Left lobe of liver (tissue), 2 donors: ENCODE measurements at places on chromosomes 5 and 9. TPM values are rescaled to one million over a fixed set of nuclear protein-coding genes. Genes with fewer than 3 reads are reported as not detected.

- peak; percentile 60 for DNase-seq
Observed at GRCh38 chr9:84139296-84140070, 158.9 kb downstream of the RMI1 start.

- no peak for DNase-seq
Observed at GRCh38 chr5:66193419-66193818, 49.3 kb downstream of the SREK1 start.

GRCh38 chr9:126113756-126114408, 212.7 kb upstream of the MVB12B start:
- DNase-seq = peak; percentile 33

DNA sequence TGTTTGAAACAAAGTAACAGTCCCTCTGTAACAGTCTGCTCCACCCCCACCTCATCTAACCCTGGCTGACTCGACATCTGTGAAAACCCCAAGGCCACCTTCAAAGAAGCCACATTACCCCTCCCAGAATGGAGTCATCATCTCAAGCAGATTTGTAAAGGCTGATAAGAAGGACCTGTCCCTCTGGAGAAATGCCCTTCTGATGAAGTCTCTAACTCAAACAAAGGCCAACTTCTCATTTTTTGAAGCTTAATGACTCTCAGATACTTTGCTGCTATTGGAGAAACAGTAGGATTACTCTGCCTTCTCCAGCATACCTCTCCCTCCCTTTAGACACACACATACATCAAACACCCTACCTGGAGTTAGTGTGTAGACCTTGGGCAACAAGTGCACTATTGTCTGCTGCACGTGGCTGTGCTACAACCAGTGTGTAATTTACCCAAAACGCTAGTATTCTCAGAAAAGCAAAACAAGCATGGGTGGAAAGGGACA, 5.3 kb upstream of the SUSD1 start:
- no peak for DNase-seq

- no peak for DNase-seq
Observed at GRCh38 chr5:130166839-130167490, 262.7 kb downstream of the CHSY3 start.

DNA sequence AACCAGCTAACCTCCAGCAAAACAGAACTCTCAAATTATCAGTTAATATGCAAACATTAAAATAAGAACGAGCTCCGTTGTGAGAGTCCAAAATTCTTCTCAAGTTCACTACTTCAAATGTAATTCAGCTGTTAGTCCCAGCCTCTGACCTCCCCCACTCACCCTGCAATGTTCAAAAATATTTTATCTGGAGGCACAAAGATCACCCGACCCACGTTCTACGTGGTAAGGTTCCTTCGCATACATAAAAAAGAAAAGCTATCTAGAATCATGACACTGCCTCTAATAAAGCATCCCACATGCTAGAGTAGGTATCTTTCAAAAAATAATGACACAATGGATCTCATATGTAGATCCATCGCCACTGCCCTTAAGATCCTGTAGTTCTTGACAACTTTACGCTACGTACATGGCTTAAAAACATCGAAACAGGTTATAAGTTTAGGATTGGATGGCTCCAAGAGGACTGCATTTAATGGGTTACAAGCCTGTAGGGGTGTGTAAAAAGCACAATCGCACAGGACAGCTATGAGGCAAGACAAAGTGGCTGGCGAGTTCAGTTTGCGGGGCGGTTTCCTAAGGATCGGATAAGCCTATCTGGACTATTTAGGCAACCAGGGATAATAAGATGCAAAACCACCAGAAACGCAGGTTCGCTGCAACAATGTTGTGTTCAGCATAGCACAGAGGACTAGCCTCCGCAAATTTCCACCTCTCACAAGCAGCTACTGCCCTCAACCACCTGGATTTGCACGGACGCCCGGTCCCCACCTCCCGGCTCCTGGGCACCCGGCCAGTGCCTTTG, 969 bp downstream of the CLK4 start:
- DNase-seq = no peak

GRCh38 chr5:134007581-134008265, 2.9 kb upstream of the VDAC1 start:
- DNase-seq = no peak

DNA sequence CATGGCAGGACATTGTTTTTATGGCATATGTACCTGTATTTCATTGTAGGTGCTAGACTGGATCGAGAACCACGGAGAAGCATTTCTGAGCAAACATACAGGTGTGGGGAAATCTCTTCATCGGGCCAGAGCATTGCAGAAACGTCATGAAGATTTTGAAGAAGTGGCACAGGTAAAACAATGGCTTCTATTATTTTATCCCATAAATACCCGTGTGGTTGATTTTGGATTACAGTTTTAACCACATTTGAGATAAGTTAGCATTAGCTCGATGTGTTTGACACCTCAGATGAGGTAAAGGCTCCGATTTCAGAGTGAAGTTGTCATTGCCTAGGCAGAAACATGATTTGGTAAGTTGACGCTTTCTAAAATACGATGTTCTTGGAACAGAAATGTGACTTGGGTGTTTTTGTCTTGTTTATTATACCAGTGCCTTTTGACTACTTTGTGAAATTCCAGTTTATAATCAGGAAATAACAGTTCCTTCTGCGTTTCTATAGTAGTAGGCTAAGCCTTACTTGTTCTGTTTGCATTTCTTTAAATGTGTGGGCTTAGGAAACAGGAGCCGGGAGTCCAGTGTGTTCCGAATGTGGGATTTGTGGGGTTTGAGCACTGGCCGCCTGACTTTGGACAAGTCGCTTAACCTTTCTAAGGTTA, 187.7 kb downstream of the TRIO start:
- DNase-seq = no peak

- DNase-seq = no peak
Observed at GRCh38 chr5:8844206-8844605, 701.7 kb downstream of the SEMA5A start.

- DNase-seq = peak; percentile 41
Observed at GRCh38 chr9:124218987-124219461, 38.7 kb upstream of the NEK6 start.

- DNase-seq = peak; percentile 36
Observed at GRCh38 chr5:172490514-172491461, 36.5 kb upstream of the SH3PXD2B start.

Gene NKD2
- total RNA-seq = 1.6 TPM

Gene PDLIM4
- total RNA-seq = 0.88 TPM

Gene SECISBP2
- total RNA-seq = 19.1 TPM

Gene CDH9
- total RNA-seq = not detected

Gene OR1J2
- total RNA-seq = not detected

Gene PSD2
- total RNA-seq = 0.08 TPM

Gene BARHL1
- total RNA-seq = not detected

Gene MRPL41
- 100 TPM for total RNA-seq

Gene THG1L
- total RNA-seq = 4.1 TPM

Gene RRAGA
- total RNA-seq = 35.9 TPM

Gene LHX6
- total RNA-seq = 0.20 TPM
